ENCODE measurements at places on chromosomes 7 and 10.

GRCh38 chr10:132521466-132522102, 16.0 kb upstream of the INPP5A start:
- DNase-seq: peak; percentile 3

DNA sequence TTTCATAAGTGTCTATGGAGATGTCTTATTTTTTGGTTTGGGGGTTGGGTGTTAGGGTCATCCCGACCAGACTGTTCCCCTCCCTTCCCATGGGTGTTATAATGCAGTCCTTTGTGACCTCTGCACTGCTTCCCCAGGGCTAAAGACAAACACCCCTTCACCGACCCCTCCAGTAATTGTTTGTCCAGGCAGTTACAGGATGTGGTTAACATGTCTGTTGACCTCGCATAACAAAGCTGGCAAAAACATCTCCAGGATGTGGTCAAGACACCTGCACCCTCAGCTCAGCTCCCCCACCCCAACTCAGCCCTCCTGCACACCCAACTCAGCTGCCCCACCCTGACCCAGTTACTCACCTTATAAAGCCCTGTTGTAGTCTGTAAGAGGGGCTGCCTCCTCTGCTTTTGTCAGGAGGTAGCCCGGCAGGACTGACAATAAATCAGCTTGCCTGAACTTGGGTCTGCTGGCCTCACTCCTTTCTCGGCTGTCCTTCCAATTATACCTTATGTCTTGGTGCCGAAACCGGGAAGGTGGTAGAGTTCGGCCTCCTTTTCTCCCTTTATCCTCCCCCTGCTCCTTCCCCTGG, 102.2 kb downstream of the ZNF92 start:
- DNase-seq: peak; percentile 74

DNA sequence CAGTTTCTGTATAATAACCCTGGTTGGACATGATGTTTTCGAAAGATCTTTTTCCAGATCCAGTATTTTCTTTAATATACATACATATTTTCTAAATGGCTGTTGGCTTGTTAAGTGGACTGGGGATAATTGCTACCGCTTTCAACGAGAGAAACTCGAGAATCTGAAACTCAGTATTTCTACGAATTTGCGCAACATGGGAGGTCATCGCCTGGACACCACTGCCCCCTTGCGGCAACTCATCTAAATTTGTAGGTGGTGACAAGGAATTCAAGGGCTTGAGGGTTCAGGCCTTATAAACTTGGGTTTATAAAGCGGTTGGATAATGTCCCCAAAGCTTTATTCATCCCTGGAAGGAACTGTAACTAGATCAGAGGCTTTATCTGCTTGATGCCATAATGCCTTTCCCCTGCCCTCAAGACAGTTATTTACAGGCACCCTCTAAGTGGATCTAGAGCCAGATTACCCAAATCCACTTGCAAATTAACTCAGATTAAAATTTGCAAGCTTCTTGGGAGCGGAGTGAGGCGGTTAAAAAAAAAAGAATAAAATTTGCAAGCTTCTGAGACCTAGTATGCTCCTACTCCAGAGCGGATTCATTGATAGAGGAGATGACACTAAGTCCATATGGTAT, 21.3 kb upstream of the KCNK18 start:
- peak; percentile 68 for DNase-seq

- DNase-seq: no peak
These were observed 500.4 kb downstream of the GFRA1 start for GRCh38 chr10:115772606-115773005.

GRCh38 chr10:104875561-104875960, 234.5 kb downstream of the SORCS3 start:
- DNase-seq: no peak

DNA sequence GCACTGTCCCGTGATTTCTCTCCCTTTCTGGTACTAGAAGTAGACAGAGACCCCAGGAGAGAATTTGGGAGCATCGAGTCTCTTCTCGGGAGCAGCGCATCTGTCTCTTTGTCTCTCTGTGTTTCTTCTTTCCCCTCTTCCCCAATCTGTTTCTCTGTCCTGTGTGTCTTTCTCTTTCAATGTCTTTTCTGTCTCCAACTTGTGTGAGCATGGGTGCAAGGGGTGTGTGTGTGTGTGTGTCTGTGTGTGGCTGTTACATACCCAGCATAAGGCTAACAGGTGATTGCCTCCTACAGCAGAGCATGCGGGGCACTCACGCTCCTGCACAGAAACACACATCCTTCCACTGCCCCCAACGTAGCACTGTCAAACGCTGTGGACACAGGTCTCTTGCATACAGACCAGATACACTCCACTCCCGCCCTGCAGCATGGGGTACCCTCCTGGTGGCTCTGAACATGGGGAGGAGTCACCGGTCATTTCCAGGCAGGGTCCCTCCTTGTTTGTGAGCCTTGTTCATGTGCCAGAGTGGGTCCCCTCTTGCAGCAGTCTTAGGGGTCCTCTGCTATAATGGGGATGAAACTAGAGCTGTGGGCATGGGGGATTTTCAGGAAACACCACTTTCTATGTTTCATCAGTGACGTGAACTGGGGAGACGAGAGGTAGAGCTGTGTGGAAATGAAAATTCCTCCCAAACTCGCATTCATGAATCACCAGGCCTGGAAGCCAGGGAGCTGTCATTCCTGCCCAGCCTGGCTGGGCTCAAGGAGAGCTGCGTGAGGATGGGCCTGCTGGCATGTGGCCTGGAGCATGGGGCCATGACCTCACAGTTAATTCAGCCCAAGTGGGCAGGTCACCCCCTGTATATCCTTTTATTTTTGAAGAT, 980 bp downstream of the ADAMTS14 start:
- DNase-seq: no peak

DNA sequence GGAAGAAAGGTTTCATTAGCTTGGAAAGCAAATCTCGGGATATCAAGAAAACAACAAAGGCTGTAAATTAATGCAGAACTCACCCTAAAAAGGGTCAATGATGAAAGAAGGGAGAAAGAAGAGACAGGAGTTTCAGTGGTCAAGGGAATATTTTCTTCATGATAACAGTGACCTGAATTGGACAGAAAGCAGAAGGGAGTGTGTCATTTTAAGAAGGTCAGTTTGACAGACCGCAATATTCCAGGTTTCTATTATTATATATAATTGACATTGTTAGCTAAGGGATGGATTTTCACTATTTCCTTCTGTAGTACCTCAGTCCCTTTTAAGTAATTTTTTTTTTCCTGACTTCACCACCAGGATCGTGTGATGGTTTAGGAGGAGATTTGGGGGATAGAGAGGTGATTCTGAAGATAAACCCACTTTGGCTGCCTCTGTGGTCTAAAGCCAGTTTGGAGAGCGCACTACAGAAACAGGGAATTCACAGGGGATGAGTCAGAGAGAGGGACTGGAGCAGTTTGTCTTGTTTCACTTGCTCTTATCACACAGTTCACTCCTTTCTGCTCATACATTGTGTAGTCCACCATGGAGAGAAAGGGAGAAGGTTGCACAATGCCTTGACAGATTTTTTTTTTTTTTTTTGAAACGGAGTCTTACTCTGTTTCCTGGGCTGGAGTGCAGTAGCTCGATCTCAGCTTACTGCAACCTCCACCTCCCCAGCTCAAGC, 417.9 kb downstream of the AUTS2 start:
- no peak for DNase-seq

DNA sequence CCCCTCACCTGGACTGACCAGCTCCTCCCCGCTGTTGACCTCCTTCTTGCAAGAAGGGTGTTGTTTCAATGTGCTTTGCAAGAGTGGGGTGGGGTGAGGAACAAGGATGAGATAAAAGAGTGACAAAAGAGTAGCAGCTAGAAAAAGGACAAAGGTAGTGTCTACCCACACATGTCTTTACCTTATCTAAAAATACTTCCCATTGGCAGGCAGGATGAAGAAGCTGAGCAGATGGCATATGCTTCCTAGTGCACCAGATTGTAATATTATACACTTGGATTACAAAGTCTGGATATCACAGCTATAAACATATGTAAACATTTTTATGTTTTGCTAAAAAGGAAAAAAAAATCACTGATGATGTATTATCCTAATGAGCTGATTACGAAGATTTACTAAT, 34.5 kb downstream of the CHN2 start:
- no peak for DNase-seq

- no peak for DNase-seq
These were observed 52.1 kb downstream of the TRRAP start for GRCh38 chr7:98930464-98930863.

GRCh38 chr7:157570531-157571200, 233.9 kb downstream of the DNAJB6 start:
- DNase-seq: no peak

DNA sequence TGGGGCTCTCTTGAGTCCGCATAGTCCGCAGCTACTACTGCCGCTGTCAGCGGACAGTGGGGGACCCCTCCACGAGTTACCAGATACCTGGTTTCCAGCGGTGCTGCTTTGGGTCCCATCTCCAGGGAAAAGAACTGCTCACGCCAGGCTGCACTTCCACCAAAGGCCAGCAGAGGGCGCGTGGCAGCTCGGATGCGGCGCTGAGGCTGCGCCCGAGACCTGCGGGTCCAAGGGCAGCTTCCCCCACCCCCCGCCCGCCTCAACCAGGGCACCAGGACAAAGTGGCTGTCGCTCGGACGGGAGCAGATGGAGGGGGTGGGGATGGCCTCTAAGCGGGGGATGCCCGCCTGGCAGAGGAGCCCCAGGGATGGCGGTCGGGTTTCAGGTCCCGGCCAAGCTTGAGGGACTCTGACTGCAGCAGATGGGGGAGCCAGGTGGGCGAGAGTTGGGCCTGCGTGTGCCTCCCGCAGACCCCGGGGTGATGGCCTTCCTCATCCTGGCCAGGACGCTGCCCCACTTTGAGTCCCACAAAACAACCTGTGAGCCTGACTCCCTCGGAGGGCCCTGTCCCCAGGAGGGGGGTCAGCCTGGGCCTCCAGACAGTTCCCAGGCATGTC, 23.8 kb upstream of the ZNF735 start:
- DNase-seq: peak; percentile 31

DNA sequence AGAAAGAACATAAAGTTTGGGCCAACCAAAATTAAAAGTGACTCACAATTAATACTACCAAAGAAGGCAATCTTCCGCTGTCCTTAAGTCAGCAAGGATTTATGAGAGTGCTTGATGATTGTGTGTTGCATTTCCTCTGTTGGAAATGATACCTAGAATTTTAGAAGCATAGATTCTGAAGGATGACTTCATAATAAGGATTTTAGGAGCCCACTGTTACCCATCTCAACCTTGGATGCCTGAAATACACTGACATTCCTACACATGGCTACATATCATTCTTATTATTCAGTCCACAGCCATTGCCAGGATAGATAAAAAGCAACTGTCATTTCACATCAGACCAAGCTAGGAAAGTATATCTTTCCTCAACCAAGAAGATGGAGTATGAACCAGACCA, 823.8 kb downstream of the LRMDA start:
- no peak for DNase-seq

- DNase-seq: no peak
These were observed 1.9 kb upstream of the TMEM178B start for GRCh38 chr7:141071855-141072547.

- DNase-seq: no peak
These were observed 630.7 kb downstream of the PARD3 start for GRCh38 chr10:34184397-34184796.

- DNase-seq: no peak
These were observed 3.7 kb upstream of the ELFN1 start for GRCh38 chr7:1666317-1666822.

- no peak for DNase-seq
These were observed 22.8 kb upstream of the CRHR2 start for GRCh38 chr7:30705008-30705407.

DNA sequence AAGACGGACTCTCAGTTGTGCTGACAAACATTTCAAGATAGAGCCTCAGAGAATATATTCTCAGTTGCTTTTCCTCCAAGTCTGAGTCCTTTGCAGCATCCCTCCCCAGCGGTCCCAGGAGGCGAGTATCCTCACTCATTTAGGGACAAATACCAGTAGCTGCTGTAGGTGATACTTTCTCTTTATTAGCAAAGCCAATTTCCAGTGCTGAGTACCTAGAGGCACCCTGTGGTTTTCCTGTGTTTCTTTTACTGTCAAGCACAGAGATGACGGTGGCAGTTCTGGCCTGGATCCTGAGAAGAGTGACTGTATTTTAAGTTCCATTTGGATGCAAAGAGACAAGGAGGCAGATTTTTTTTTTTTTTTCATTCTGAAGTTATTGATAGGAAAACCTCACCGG, 1058.4 kb downstream of the SORCS3 start:
- no peak for DNase-seq

DNA sequence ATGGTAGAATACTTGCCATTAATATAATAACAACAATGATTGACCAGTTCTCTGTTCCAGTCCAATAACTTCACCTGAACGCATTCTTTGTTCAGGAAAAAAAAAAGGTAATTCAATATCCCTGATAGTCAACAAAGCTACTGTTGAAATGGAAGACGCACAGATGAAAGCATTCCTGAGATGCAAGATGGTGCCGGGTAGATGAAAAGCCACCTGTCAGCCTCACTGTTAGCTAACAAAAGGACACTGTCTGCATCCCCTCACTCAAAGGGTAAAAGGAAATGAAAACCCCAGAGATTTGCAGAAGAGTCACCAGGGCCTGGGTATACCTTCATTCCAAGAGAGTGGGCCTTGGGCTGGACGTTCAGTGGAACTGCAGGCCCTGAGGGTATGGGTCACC, 357.4 kb downstream of the PLXNA4 start:
- DNase-seq: no peak
